ENCODE measurements at places on chromosomes 12 and 14.
A peak's percentile ranks its signal among the peaks of the same experiment; 100 is the strongest.

GRCh38 chr12:122336015-122336946 lies 70.0 kb upstream of the VPS33A start:
- no peak for DNase-seq

DNA sequence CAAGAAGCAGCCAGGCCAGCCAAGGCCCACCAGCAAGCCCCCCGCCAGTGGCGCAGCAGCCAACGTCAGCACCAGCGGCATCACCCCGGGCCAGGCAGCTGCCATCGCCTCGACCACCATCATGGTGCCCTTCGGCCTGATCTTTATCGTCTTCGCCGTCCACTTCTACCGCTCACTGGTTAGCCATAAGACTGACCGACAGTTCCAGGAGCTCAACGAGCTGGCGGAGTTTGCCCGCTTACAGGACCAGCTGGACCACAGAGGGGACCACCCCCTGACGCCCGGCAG lies 15.0 kb downstream of the ORAI1 start:
- DNase-seq = no peak

DNA sequence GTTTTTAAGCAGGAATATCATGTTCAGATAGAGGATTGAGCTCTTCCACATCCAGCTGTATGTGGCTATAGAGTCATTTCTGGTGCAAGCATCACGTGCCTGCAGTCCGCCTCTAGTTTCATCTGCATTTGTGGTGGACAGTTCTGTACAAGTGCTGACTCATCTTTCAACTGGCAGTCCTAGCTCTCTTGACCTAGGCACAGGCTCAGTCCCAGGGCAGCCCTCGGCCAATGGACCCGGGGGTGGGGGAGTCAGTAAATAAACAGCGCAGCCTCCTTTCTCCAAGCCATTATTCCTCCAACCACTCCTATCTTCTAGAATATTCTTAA lies 41.8 kb upstream of the FRMD6 start:
- no peak for DNase-seq

GRCh38 chr12:101680240-101680639 lies 17.2 kb upstream of the CHPT1 start:
- DNase-seq = no peak

- no peak for DNase-seq
Observed at GRCh38 chr12:89080793-89081465, 271.4 kb downstream of the DUSP6 start.

- peak; percentile 28 for DNase-seq
Observed at GRCh38 chr12:124715121-124715990, 147.9 kb upstream of the NCOR2 start.

Measured in NCI-H187 treated with DMSO at 0.1 percent for 48 hours (cell line).